ENCODE measurements at places on chromosomes 1 and 21.

DNA sequence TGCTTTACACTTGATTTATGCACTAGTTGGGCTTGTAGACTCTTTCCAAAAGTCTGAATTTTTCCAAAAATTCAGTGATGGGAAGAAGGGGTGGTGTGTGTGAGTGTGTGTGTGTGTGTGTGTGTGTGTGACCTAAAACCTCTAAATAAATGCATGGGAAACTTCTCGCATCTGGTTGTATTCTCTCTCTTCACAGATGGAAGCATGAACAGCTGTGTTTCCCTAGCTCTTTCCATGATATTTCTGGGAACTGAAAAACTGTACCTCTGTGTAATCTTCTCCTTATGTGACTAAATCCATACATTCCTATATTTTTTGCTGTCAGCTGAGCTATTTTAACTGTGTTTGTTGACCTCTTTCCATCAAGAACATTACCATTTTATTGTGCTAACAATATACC, 26.2 kb upstream of the CYYR1 start:
- no peak for DNase-seq

- DNase-seq: no peak
Observed at GRCh38 chr1:229033480-229033879, 237.4 kb upstream of the RAB4A start.

DNA sequence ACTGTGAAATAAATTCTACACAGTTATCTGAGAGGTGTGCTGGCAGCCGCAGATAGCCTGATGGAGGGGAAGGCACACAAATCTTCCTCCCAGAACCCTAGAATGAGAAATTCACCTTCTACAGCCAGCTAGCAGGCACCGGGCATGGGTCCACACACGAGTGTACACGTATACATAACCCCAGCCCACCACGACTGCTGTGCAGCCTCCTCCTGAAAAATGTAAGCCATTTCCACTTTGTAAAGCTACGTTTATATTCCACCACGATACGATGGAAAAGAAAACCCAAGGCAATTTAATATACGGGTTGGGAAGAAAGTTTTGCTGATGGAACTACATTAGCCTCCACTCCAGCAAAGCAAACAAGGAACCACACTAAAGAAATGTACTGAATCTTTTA, 1.8 kb downstream of the BTG3 start:
- no peak for DNase-seq

- DNase-seq: no peak
Observed at GRCh38 chr1:109770331-109771095, 6.8 kb upstream of the EPS8L3 start.

GRCh38 chr1:31591425-31592093, 15.2 kb downstream of the TINAGL1 start:
- DNase-seq: no peak

DNA sequence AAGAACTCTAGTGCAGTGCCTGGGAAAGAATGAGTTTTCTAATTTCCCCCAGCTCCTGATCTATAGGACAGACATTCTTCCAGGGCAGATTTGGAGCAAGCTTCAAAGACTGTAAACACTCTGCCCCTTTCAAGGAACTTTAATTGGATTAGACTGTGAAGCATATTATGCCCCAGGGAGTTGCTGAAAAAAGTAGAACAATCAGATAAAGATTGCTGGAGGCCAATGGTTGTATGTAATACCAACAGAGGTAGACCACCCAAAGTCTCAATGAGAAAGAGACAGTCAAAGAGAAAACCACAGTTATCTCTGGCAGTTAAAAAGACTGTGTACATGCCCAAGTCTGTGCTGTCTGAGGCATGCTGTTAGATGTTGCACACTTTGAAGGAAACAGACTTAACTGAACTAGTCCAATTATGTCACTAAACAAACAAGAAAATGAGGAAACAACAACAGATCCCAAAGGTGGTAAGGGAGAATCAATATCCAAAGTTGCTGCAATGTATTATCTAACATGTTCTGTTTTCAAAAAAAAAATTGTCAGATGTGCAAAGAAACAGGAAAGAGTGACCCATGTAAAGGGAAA, 24.4 kb downstream of the C4BPA start:
- DNase-seq: no peak

GRCh38 chr1:89023026-89023425, 360 bp upstream of the GBP3 start:
- DNase-seq: no peak

- DNase-seq: no peak
Observed at GRCh38 chr1:171841931-171842761, 848 bp downstream of the DNM3 start.

DNA sequence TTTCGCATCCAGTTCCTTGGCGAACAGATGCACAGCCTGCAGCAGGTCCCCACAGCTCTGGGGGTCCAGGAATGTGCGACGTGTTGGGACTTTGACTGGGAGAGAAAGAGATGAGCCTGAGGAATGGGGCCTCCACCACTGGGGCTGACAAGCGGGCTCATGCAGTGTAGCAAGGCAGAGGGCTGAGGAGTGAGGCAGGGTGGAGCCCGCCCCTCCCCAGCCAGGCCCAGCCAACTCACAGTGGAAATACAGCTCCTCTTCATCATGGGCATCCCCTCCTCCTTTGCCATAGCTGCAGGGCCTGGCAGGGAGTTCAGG, 30.7 kb downstream of the CDCA8 start:
- no peak for DNase-seq

DNA sequence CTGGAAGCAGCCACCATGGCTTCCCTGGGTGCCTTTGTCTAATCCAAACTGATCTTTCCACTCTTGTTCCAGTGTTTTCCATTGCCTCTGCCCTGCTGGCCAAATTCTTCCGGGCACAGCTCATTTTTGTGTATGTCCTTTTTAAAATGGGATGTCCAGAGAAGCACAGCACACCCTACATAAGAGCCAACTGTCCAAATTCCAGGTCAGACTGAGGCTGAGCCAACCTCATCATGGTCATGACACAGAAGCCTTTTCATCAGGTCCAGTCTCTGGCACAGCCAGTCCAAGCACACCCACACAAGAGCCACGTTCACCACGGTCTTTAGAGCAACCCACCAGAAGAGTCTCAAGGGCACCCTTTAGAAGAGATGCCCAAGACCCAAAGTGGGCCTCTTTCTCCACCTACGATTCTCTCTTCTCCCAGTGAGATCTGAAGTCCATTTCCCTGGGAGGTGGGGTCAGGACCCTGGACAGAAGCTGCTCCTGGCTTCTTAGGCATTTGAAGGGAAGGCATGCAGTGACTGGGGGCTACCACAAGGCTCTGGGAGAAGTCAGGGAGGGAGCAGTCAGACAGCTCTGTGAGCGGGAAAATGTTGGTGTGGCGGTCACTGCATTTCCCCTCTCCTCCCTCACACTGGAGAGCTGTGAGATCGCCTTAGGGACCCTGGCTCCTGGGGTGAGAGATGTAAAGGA, 53.2 kb downstream of the SYT2 start:
- DNase-seq: no peak

DNA sequence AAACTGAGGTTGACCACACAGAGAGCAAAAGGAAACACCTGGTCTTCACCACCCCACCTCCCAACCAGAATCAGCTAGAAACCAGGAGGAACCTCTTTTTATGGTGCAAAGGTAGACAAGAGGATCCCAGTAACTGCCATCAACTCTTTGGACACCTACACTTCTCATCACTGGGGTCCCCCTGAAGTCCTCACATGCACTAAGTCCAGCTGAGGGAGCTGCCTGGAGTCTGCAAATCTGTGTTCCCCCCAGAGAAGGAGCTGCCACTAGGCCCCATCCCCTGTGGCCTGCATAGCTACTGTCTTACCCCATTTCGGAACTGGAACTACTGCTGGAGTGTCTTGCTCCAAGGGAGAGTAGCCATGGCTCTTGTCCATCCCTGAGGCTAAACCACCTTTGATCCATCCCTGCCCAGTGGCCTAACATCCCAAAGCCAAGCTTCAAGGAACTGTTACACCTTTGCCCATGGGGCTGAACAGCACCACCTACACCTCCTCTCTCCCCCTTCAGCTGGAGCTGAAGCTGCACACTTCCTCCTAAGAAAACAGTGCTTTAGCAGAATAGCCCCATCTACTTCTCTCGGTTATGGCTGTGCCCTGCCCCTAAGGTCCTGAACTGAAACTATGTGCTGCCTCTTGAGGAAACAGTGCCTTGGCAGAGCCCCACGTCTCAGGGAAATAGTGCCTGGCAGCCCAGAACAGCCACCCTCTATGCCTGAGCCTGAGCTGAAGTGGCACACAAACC, 85.4 kb upstream of the CD53 start:
- DNase-seq: no peak

- no peak for DNase-seq
Observed at GRCh38 chr21:35206141-35207125, 157.3 kb upstream of the RUNX1 start.

- no peak for DNase-seq
Observed at GRCh38 chr1:116299248-116299647, 73.8 kb upstream of the ATP1A1 start.

- DNase-seq: no peak
Observed at GRCh38 chr1:78049396-78049795, 3.6 kb downstream of the GIPC2 start.

GRCh38 chr1:42141978-42142377, 11.2 kb upstream of the GUCA2B start:
- no peak for DNase-seq

DNA sequence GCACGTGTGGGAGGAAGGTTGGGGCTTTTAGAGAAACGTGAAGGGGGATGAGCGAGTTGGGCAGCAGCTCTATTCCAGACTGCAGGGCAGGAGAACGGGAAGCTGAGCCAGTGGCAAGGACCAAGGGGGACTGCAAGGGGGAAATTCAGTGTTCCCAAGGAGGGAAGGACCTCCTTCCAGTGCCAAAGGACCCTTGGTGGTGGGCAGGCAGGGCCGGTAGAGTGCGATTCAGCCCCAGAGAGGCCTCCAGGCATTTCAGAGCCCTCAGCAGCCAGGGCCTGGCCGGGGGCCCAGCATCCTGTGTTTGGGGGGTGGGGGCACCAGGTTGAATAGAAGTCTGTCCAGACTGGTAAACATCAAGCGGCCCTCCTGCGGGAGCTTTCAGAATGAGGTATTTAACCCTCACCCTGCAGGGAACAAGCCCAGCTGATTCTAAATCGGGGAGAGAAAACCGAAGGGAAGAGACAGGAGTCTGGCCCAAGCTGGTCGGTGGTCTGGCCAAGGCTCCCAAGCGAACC, 2.3 kb downstream of the COL9A2 start:
- DNase-seq: no peak

Measured in NCI-H1930 (cell line).